Skeletal muscle cell (primary cell): ENCODE measurements at places on chromosomes 1 and 21.

DNA sequence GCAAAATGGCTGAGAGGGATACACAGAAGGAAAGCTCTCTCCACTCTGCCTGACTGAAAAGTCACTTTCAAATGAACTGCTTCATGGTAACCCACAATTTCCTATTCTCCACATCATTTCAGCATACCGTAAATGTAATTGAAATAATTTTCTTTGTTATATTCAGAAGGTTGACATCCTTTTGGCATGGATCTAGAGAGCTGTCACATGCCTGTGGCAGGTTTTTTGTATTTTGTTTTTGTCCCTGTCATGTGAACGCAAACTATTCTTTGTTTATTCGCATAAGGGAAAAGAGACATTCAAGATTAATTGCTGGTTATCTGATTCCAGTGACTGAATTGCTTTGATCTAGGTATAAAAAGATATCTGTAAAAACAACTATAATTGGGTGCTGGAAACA lies 1808.1 kb downstream of the NCAM2 start:
- DNase-seq = no peak

- no peak for DNase-seq
These were observed 89.4 kb downstream of the PTPRU start for GRCh38 chr1:29325675-29326074.

DNA sequence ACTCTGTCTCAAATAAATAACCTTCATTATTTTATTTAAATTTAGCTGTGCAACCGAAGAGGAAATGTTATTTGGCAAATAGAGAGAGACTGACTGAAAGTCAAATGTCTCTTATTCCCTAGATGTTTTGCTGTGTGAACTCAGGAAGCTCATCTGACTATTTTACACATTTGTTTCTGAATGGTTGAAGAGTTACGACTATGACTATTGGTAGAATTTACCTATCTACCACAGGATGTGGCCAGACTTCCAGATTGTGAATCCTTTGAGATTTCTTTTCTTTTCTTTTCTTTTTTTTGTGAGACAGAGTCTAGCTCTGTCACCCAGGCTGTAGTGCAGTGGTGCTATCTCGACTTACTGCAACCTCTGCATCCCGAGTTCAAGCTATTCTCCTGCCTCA lies 5.3 kb upstream of the SDE2 start:
- no peak for DNase-seq

DNA sequence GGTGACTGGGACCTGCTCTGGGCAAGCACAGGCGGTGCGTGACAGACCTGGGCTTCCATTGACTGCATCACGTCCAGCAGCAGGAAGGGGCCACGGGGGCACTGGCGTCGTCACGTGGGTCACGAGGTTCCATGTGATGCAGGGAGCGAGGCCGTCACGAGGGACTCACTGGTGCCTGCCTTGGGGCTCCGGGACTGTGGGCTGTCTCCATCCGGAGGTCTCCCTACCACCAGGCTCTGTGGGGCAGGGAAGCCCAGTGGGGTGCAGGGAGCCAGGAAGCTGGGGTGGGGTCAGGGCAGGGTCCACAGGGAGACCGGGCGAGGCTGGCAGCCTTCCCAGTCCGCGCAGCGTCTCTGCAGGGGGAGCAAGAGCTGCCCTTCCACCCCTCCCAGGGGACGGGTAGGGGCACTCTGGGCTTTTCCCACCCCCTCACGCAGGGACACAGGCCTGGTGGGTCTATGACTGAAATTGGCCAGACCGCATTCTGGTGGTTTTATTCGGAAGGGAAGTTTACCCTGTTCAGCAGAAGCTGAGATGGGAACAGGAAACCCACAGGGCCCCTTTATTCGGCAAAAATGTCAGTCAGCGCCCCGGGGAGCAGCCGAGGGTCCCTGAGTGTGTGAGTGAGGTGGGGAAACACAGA lies 416 bp upstream of the TNFRSF14 start:
- no peak for DNase-seq

DNA sequence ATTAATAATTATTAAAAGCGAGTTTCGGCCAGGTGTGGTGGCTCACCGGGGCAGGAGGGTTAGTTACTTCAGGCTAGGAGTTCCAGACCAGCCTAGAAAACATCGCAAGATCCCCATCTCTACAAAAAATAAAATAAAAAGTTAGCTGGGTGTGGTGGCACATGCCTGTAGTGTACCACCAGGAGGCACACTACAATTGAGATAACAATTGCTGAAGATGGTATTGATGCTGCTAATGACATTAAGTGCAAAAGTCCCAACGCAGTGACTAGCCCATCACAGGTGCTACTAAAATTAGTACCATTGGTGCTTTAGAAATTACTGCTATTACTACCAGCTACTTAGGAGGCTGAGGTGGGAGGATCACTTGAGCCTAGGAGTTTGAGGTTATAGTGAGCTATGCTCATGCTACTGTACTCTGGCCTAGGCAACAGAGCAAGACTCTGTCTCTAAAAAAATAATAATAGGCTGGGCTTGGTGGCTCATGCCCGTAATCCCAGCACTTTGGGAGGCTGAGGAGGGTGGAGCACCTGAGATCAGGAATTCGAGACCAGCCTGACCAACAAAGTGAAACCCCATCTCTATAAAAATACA lies 156.6 kb downstream of the GREM2 start:
- no peak for DNase-seq

- DNase-seq = no peak
These were observed 10.7 kb downstream of the CDC7 start for GRCh38 chr1:91511386-91511785.

GRCh38 chr21:26850116-26850643 lies 5.0 kb upstream of the ADAMTS1 start:
- DNase-seq = no peak

DNA sequence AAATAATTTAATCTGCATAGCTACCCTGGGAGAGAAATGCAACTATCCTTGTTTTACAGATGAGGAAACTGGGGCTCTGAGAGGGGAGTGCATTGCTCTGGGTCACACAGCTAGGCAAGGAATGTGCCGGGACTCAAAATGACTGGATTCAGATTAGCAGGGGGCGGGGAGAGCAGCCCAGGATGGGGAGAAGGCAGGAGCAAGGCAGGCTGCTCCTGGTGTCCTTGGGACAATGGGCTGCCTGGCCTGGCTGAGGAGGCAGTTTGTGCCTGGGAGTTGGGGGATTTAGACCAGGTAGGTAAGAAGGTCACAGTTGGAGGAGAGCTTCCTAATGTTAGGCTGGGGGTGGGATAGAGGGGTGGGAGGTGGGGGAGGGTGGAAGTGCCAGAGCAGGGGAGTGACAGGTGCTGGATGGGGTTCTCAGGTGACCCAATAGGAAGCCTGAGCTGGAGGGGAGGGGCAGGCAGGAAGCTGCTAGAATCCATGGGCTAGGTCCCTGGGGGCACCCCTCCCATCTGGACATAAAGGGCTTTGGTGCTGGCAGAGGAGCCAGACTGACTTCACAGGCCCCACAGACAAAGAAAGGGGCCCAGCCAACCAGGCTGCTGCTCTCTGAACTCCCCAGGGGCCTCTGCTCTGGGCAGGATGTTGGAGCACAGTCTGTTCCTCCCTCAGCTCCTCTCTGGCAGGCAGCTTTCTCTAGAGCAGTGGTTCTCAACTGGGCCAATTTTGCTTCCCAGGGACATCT lies 29.0 kb downstream of the TRIM62 start:
- peak; percentile 76 for DNase-seq

GRCh38 chr1:191260056-191260455 lies 782.4 kb upstream of the BRINP3 start:
- DNase-seq = no peak

- no peak for DNase-seq
These were observed 145.8 kb downstream of the PATJ start for GRCh38 chr1:61887931-61888564.

DNA sequence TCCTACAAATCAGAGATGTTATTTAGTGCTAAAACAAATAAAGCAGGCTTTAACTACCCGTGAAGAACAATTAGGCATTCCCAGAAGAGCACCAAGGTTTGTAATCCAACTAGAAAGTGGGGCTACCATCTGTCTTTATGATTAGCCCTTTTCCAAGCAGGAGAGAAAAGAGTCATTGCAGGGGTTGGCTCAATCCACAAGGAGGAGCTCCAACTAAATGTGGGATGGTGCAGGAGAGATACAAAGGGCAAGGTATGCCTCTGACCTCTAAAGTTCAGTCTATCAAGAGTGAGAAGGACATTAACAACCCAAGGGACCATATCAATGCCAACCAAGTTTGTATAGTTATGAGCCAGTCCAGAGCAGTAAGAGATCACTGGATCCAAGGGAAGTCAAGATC lies 382.7 kb upstream of the DUSP10 start:
- no peak for DNase-seq

GRCh38 chr1:50893466-50893865 lies 66.6 kb downstream of the FAF1 start:
- no peak for DNase-seq

- peak; percentile 93 for DNase-seq
These were observed at the start of gene TOR1AIP1 for GRCh38 chr1:179882253-179883039. TOR1AIP1 (plus strand) TSS chr1:179882285; CDS start chr1:179882503, 218 bp downstream.

DNA sequence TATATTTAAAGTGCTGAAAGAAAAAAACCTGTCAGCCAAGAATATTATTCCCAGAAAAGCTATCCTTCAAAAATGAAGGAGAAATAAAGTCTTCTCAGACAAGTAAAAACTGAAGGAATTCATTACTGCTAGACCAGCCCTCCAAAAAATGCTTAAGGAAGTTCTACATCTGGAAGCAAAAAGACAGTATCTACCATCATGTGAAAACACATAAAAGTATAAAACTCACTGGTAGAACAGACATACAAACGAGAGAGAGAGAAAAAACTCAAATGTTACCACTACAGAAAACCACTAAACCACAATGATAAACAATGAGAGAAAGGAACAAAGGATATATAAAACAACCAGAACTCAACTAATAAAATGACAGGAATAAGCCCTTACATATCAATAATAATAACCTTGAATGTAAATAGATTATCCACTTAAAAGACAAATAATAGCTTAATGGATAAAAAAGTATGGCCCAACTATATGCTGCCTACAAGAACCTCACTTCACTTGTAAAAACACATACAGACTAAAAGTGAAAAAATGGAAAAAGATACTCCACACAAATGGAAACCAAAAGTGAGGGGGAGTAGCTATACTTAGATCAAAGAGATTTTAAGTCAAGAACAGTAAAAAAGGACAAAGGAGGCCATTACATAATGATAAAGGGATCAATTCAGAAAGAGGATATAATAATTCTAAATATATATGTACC lies 22.0 kb downstream of the NSL1 start:
- DNase-seq = no peak

DNA sequence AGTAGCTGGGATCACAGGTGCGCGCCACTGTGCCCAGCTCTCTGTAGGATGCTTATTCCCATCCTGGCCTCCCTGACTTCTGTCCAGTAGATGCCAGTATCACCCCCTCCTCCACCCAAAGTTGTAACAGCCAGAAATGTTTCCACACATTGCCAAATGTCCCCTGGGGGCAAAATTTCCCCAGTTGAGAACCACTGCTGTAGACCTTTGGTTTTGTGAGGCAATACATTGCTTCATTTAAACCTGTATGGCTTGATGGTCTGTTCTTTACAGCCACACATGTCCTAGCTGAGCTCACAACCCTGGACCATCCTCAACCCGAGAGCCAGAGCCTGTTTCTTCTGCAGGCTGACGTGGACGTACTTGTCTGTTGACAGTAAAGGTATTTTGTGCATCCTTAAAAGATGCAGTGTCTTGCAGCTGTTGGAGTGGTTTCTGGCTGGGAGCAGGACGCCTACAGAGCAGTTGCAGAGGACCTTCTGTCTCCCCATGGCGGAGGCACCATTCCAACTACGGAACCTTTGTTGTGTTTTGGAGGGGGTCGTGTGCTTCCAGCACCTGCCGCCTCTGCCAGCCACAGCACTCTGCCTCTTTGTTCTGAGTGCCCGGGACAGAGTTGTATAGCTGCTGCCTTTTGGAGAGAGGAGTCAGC lies 26.6 kb downstream of the DOP1B start:
- DNase-seq = no peak

DNA sequence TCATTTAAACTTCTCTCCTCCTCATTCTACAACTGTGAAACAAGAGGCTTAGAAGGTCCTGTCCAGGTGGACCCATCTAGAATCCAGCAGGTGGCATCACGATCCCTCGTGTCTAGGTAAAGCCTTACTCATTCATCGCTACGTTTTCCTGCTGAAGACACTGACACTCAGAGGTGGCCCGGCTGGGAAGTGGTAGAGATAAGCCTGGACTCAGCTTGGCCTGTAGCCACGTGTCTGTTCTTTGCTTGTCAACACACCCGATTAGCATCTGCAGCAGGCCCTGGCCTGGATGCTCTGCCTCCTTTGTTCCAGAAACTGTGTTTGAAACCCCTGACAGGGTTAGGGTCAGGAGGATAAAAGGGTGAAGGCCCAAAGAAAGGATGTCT lies 43.4 kb downstream of the PARP1 start:
- DNase-seq = no peak

DNA sequence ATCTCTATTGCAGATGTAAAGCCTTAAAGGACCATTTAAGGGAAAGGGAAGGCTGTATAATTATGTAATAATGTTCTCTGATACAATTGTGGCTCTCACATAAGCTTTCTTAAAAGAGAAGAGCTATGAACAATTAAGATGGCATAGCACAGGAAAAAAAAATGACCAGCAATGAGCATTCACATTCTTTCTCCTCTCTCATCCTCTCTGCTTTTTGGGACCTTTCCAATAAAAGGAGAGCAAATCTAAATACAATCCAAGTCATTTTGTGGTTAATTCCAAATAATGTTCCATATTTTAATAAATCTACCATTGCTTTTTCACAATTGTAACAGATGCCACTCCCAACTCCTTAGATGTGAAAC lies 23.5 kb downstream of the SMYD3 start:
- no peak for DNase-seq

DNA sequence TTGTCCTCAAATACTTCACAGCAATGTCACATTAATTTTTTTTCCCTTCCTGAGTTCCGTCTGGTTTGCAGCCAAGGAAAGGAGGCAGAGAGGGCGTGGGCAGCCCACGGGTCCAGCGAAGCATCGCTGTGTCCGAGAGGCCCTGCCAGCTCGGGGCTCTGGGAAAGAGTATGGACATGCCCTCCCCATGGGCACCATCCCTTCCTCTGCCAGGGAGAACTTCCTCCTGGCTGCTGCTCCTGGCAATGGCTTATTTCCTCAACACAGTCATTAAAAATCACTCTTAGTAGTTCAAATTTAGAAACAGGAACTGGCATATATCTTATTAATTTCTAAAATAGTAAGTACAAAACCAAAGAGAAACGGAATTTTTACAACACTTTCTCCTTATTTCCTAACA lies 115.4 kb downstream of the RIPK4 start:
- no peak for DNase-seq

- DNase-seq = no peak
These were observed 7.1 kb upstream of the CRYBG2 start for GRCh38 chr1:26360807-26361604.
